Frontal cortex (tissue), 4 donors: ENCODE measurements at places on chromosomes 13 and 19. TPM values are rescaled to one million over a fixed set of nuclear protein-coding genes. Genes with fewer than 3 reads are reported as not detected.

GRCh38 chr19:47564081-47564480 is 8.9 kb downstream of the ZNF541 start:
- no peak for DNase-seq

DNA sequence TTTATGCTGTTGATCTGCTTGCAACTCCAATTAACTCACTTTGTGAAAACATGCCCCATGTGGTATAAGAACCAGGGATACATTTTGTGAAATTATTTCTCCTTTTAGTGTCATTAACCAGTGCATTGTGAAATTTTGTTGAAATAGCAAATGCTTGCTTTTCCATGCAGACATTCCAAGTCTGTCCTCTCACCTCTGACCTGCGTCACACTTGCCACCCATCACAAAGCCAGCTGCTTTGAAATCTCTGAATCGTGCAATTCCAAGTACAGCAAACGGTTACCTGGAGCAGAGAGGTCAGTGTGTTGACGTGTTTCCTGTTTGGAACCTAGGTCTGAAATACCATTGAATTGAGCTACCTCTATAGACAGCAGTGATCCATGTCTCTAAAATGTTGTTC is 4.9 kb upstream of the SLC25A15 start:
- no peak for DNase-seq

DNA sequence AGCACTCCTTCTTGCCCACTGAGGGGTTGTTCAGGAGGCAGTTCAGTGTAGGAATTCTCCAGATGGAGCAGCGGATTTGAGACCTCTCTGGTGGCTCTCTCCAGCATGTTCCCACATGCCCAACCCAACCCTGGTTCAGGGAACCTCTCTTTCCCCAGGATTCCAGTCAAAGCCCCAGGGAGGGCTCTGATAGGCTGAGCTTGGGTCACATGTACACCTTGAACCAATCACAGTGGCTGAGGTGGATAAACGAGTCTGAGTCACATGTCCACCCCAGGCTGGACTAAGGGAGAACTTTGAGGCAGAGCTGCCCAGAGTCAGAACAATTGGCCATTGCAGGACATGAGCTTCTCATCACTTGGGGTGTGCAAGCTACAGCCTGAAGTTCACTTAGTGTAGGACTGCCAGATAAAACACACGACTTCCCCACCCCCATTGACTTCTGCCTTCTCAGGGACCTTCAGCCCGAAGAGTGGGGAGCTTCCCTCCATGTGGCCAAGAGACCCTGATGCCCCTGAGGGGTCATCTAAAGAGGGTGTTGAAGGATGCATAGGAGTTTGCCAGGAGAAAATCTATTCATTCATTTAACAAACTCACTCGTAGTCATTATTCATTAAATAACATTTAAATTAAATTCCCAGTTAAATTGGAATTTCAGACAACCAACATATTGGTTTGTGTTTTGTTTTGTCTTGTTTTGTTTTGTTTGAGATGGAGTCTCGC is 4.0 kb upstream of the MAST3 start:
- no peak for DNase-seq

DNA sequence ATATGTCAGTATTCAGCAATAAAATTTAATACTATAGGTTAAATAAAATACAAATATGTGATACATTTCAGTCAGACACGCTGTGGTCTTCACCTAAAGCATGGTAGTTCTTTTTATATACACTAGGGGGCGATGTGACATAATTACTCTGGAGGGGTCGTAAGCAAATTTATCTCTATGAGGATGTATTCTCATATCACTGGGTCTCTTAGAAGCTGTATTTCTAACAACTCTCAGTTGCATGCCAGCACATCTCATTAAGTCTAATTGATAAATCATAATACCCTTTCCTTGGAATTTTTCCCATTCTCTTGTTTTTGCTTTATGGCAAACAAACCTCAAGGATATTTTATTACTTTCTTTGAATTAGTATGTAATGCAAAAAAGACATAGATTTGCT is 3.9 kb upstream of the PCDH17 start:
- no peak for DNase-seq

DNA sequence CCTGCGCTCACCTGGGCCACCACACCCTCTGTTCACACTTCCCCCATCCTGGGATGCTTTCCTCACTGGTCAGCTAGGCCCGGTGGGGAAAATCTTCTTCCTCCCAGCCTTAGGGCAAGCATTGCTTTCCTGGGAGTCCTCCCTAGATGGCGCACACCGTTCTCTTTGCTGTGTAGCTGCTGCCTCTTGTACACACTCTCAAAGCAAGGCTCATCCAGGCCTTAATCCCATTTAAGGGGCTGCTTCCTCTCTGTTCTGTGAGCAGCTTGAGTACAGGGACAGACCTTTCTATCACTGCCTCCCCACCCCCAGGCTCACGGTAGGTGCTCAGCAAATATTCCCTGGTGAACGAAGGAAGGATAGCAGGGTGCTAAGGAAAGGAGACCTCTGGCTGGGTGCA is 11.1 kb downstream of the SLC7A10 start:
- no peak for DNase-seq

DNA sequence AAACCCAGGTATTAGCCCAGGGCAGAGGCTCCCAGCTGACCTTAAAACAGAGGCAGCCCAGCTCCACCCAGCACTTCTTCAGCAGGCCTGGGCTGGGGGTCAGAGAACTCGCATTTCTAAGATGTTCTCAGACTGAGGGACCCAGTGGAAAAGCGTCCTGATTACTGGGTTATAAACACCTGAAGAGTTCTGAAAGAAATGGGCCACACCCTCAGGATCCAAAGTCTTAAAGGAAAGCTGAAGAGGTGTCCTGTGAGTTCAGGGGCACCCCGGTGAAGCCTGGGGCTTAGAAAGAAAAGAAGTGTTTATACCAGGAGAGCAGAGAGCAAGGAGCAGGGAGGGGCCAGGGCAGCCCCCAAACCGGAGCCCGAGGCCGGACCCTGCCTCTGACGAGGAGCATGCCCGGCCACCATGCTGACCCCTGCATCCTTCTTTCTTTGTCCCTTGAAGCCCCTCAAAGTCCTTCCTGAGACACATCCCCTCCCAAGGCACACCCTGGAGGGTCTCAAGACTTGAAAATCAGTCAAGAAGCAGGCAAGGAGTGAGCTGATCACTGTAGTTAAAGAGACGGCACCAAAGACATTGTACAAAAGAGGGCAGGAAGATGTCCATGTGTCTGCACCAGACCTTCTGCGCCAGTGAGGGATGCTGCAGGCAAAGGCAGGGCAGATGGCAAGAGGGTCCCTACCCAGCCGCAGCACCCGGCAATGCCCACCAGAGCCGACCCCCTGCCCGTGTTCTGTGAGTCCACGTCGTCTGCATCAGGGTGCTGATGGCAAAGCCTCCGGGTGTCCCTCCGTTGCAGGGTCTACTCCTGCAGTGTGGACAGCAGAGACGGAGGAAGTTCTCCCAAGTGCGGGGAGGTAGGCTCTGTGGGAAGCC is 10.6 kb upstream of the RAB20 start:
- no peak for DNase-seq

DNA sequence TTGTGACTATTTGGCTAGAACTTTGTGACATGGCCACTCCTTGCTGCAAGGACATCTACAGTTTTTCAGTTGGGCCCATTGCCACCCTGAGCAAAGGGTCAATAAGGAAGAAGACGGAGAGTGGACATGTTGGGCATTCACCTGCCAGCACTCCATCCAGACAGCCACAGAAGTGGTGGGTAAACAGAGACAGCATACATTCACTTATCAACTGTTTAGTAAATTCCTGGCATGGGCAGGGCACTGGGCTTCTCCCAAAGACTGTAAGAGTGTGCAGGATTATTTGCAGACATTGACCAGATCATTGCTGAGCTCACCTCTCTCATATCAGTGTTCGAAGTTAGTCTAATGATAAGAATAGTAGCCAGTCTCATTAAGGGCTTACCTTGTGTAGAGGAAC is 29.2 kb downstream of the SIPA1L3 start:
- DNase-seq, result no peak

- no peak for DNase-seq
Measured at GRCh38 chr19:49636233-49636932, 3.6 kb downstream of the RRAS start.

GRCh38 chr19:6041991-6042481 is 64.1 kb upstream of the RANBP3 start:
- no peak for DNase-seq

- DNase-seq, result no peak
Measured at GRCh38 chr13:51704399-51705313, 99.3 kb downstream of the DHRS12 start.

DNA sequence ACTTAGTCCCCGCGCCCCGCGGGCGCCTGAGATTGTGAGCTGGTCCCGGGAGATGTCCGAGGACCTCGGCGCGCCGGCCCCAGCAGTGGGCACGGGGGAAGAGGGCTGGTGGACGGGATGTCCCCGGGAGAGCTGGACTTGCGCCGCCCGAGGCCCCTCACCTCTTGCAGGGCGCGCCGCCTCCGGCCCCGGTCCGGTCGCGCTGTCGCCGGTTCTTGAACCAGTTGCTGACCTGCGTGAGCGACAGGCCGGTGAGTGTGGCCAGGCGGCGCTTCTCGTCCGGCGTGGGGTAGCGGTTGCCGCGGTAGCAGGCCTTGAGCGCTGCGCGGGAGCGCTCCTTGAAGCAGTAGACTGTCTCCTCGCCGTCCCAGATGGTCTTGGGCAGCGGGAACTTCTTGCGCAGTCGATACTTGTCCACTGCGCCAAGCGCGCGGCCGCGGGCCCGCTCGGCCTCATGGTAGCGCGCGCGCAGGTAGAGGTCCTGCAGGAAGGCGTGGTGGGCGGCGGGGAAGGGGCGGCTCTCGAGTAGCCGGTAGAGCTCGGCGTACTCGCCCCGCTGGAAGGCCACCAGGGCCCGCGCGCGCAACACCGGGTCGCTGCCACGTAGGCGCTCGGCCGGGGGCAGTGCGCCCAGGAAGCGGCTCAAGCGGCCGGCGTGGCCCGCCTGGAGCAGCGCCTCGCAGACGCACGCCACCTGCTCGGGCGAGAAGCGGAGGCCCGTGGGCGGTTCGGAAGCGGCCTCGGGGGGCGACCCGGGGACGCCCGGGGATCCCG is 984 bp downstream of the SIX5 start:
- no peak for DNase-seq

GRCh38 chr19:5956323-5956722 is 21.6 kb downstream of the RANBP3 start:
- no peak for DNase-seq

GRCh38 chr13:113091211-113091771 is 14.3 kb upstream of the F7 start:
- no peak for DNase-seq

Gene WTIP
- total RNA-seq, result 20.4 TPM

Gene ZNF730
- total RNA-seq, result 25.3 TPM

Gene ICAM4
- 0.41 TPM for total RNA-seq
